ENCODE measurements at places on chromosomes 3 and 15.

GRCh38 chr3:56985878-56986277 is 74.6 kb upstream of the SPATA12 start:
- DNase-seq = no peak

- no peak for DNase-seq
These were observed 447.8 kb downstream of the FHIT start for GRCh38 chr3:60803216-60804173.

GRCh38 chr3:15645740-15646501 is 44.4 kb downstream of the BTD start:
- no peak for DNase-seq

DNA sequence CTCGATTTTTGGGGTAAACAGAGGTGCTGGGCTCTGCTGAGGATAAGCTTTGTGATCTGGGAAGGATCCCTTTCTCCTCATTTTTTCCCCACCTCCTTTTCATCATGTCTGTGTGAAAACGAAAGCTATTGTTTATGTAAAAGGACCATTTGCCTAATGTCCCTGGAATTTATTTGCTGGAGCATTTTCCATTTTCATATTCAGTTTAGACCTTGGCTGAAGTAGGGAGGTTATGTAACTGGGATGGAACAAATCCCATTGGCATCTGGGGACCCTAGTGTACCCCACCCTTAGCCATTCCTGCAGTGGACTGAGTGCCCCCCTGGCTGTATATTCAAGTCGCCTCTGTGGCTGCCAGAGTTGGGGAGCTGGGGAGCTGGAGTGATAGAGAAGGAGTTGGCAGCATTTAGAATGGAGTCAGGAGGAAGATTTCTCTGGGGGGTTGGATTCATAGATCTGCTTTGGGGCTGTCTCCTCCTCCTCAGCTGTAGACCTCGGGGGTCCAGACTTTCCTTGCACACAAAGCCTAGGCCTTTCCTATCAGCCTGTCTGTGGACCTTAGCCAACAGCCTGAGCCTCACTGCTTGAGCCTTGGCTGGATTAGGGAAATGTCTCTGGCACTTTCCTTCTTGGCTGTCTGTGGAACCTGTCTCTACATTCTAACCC is 270.4 kb upstream of the CTDSPL start:
- no peak for DNase-seq

- no peak for DNase-seq
These were observed 7.7 kb downstream of the SERP1 start for GRCh38 chr3:150538324-150539208.

- DNase-seq = peak; percentile 72
These were observed 688 bp downstream of the SETD5 start for GRCh38 chr3:9397906-9398699.

GRCh38 chr3:65448120-65448519 is 590.6 kb downstream of the MAGI1 start:
- no peak for DNase-seq

DNA sequence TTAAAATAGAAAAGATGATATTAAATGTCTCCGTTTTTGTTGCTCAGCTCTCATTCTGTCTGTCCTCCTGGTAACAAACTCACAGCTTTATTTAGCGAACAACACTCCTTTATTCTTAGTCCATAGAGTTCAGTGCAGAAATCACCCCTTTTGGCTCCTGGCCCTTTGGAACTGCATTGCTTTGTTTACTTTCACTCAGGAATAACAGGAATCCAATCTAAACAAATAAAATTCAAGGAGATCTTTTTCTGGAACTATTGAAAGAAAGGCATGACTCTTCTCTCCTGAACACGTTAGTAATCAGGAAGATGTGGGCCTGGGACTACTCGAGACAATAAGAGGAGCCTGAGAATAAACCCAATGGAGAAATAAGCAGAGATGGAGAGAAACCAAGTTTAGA is 409.2 kb downstream of the DIPK2A start:
- no peak for DNase-seq

DNA sequence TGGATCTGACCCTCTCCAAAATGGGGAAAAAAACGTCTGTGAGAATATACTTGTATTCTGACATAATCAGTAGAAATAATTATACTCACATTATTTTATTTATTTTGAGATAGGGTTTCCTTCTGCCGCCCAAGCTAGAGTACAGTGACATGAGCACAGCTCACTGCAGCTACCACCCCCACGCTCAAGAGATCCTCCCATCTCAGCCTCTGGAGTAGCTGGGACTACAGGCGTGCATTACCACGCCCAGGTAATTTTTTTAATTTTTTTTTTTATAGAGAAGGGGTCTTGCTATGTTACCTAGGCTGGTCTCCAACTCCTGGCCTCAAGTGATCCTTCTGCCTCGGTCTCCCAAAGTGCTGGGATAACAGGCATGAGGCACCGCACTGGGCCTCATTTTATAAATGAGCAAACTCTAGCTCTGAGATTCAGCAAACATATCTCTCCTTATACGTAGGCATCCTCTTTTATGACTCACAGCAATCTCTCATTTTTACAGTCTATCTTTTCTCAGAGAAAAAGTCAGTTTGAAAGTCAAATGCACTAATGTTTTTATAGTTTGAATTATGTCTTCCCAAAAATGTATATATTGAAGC is 989 bp upstream of the VGLL3 start:
- DNase-seq = no peak

- no peak for DNase-seq
These were observed 59.7 kb downstream of the SEMA3G start for GRCh38 chr3:52385157-52385556.

GRCh38 chr15:66170042-66170441 is 83.5 kb downstream of the MEGF11 start:
- DNase-seq = no peak

DNA sequence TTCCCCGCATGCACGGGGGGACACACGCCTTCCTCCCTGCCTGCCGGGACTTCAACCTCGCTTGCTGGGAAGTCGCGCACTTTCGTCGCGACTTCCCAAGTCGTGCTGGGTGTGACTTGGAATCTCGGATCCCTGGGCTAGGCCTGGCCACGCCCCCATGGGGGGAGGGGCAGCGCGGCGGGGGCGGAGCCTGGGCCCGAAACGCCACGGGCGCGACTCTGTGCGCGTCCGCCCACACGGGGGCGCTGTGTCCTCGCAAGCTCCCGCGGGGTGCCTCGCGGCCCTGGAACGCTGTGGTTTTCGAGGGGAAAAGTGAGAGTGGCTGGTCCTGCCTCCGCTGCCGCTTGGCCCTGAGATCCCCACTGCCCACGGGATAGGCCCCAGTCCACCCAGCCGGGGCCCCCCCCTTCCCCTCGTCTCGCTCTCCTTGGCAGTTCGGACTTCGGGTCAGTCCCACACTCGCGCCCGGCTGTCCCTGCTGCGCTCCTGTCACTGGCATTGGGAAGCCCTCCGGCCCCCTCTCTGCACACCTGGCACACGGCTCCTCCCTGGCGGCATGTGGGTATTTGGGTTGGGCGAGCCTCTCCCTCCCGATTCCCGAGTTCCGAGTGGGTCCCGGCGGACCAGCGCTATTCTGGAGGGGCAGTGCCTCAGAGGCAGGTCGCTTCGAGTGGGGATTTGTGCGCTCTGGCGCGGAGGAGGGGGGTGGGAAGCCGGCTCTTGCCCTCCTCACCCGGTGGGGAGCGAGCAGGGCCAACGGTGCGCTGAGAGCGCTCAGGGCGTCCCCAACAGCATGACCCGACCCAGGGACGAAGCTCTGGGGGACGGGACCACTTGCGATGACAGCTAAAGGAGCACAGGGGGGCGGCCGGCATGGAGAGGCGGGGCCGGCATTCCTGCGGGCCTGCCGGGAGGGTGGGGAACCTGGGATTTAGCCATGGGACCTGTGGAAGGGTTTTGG is 23.6 kb downstream of the SEC61A1 start:
- peak; percentile 97 for DNase-seq

GRCh38 chr3:42660131-42660715 is 6.7 kb downstream of the ZBTB47 start:
- no peak for DNase-seq

- DNase-seq = no peak
These were observed 39.2 kb downstream of the MBNL1 start for GRCh38 chr3:152307829-152308474.

DNA sequence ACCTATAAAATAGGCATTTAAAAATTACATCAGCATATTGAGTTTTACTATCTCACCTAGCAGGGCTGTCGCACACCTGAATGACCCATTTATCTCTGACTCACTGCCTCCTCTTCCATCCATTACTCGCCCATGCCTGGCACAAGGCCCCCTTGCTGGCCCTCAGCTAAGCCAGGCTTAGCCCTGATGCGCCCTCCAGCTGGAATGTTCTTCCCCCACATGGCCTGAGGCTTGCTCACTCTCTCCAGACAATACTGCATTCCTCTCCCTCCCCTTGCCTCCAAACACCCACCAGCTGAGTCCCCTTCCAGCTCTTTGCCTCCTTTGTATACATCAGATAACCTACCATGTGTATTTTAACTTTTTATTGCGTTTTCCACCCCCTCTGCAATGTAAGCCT is 7.2 kb downstream of the SH3BP5 start:
- DNase-seq = no peak

- no peak for DNase-seq
These were observed 453.8 kb downstream of the VGLL3 start for GRCh38 chr3:86537171-86537570.

DNA sequence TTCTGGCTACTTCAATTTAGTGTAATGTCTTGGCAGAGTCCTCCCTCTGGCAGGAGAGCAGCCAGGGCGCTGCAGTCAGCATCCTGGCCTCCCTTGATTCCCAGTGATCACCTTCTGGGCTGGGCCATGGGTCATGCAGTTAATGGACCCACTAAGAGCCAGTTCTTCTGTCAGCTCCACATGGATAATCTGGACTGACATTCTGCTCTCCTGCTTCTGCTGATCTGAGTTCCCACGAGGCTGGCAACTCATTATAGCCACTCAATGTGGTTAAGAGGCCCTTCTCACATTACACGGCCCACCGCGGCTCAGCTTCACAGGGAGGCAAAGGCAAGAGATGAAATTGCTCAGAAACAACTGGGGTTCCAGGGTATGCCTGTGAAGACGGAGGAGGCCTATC is 94.0 kb downstream of the WDR76 start:
- no peak for DNase-seq

DNA sequence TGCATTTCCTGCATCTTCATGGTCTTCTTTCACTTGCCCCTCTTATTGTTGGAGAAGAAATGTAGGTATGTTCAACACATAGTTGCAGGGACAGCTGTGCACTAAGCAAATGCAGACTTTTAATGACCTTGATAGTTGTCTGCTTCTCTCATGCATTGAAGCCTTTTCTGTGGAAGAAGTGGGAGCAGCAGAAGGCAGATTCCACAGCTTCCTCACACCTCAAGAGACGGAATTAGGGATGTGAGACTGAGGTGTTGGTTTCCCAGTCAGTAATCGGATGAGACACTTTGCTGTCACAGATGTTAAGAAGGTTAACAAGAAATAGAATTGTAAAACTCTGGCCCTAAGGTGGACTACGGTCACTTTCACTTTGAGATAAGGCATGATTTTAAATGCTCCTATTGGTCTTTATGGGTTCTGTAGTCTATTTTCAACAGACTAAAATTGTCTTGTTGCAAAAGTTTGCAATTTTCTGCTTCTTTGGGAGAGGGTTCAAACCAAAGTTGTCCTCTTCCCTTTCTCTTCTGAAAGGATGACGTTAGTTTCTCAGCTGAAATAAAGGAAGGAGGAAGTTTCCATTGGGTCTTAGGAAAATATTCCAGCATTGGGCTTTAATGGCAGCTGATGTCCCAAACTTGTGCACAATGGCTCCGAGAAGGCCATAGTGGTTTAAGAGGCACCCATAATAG is 117.4 kb downstream of the LPP start:
- DNase-seq = no peak

- DNase-seq = no peak
These were observed 28.1 kb downstream of the LARP6 start for GRCh38 chr15:70825841-70826240.

Measured in activated CD8-positive, alpha-beta memory T cell treated with anti-CD3 and anti-CD28 coated beads, Interleukin-2, amount 50 U/mL, for 48 hours (primary cell).